ENCODE measurements at places on chromosomes 4 and X. TPM values are rescaled to one million over a fixed set of nuclear protein-coding genes. Genes with fewer than 3 reads are reported as not detected.

The PCDH18 gene
- 2.8 TPM for total RNA-seq

The POLN gene
- 1.1 TPM for total RNA-seq

The HHIP gene
- total RNA-seq = not detected

The SRPX2 gene
- total RNA-seq = 18.9 TPM

The TRPC3 gene
- total RNA-seq = not detected

The TSPAN6 gene
- total RNA-seq = 36.4 TPM

The PDGFC gene
- 4.4 TPM for total RNA-seq

The MAGEB2 gene
- not detected for total RNA-seq

The GPM6B gene
- total RNA-seq = 3.6 TPM

The NOX1 gene
- total RNA-seq = 0.08 TPM

The KLKB1 gene
- 0.08 TPM for total RNA-seq

The FAM9C gene
- total RNA-seq = not detected

The CENPE gene
- total RNA-seq = 14.1 TPM

The SETD7 gene
- total RNA-seq = 19.9 TPM

The CT47A1 gene
- not detected for total RNA-seq

The SPON2 gene
- total RNA-seq = 9.4 TPM

The TMEM35A gene
- total RNA-seq = 1.1 TPM

The ERAS gene
- not detected for total RNA-seq

The MBNL3 gene
- 27.8 TPM for total RNA-seq

The COX7B2 gene
- total RNA-seq = not detected

The RENBP gene
- total RNA-seq = 0.52 TPM

The KLF8 gene
- 23.2 TPM for total RNA-seq

The LEF1 gene
- 10.0 TPM for total RNA-seq

The SPACA5 gene
- total RNA-seq = not detected

The CCDC110 gene
- 0.20 TPM for total RNA-seq

The EBP gene
- total RNA-seq = 221 TPM

The UGT2B11 gene
- total RNA-seq = not detected

The HOPX gene
- 249 TPM for total RNA-seq

The MAOA gene
- 88.9 TPM for total RNA-seq

The RFC1 gene
- 30.5 TPM for total RNA-seq

The CRMP1 gene
- 1.8 TPM for total RNA-seq

The CABS1 gene
- not detected for total RNA-seq

The RELL1 gene
- 18.7 TPM for total RNA-seq

The SLC30A9 gene
- total RNA-seq = 42.2 TPM

The ZNF41 gene
- total RNA-seq = 4.2 TPM

The EDA gene
- 1.5 TPM for total RNA-seq

The RBM10 gene
- total RNA-seq = 23.6 TPM

The FAM199X gene
- total RNA-seq = 8.9 TPM

The FOXP3 gene
- total RNA-seq = 0.76 TPM

The TRO gene
- 2.7 TPM for total RNA-seq
